DMS79 (cell line): ENCODE measurements at places on chromosomes 2 and 18.

- no peak for DNase-seq
These were observed 28.5 kb downstream of the MAL start for GRCh38 chr2:95054016-95054415.

GRCh38 chr2:177175917-177176668 lies 36.5 kb upstream of the HNRNPA3 start:
- DNase-seq = no peak

GRCh38 chr2:94759211-94759610 lies 112.0 kb upstream of the TEKT4 start:
- no peak for DNase-seq

DNA sequence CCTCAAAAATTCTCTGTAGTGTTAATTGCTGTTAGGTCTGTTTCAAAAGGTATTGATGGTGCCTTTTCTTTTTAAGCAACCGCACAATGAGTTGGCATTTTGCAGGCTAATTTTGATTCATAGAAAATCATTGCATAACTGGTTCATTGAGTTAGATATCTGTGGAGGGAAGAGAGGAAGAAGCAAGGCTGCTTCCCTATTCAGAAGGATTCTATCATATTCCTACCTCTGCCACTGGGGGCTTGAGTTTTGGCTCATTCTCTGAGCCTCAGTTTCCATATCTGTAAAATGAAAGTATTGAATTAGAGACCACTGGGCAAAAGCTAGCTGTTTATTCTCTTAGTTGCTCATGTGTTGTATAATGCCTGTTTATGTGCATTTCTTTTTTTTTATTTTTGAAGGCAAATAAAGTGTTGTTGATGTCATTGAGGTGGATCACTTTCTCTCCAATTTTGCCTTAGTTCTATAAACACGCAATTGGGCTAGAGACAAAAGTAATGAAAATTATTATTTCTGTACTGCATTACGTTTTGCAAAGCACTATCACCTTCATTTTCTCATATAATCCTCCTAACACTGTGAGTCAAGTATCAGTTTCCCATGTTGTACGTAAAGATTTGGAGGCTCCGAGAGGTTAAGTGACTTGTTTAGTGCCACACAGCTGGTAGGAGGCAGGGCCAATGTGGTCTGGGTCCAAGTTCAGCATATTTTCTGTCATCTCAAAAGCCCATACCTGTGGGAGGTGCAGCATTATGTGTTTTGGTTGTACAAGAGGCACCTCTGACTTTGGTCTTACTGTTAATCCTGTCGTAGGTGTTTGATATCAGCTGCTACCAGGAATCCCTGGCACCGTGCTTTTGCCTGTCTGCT lies 5.9 kb downstream of the TRIB2 start:
- DNase-seq = no peak

GRCh38 chr2:11781602-11782001 lies 35.2 kb downstream of the LPIN1 start:
- no peak for DNase-seq

DNA sequence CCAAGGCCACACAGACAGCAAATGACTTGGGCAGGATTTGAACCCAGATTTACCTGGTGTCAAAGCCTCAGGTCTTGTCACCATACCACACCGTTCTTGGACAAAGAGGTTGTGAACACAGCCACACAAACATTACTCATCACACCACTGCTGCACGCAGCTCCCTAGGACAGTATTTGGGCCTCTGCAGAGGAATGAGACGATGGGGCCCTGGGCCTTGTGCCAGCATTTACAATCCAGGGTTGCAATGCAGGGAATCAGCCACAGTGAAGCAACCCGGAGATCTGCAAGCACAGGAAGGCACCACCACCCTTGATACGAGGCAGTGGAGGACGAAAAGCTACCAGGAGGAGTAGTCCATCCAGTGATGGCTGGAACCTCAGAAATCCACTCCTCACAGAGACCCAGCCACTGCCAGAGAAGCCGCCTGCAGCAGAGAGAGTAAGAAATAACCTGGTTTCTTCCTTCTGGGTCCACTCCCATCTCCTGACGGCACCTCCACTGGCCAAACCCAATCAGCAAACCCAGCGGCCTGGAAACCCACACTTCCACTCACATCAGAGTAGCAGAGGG lies 3.7 kb upstream of the MTCL1 start:
- DNase-seq = no peak

DNA sequence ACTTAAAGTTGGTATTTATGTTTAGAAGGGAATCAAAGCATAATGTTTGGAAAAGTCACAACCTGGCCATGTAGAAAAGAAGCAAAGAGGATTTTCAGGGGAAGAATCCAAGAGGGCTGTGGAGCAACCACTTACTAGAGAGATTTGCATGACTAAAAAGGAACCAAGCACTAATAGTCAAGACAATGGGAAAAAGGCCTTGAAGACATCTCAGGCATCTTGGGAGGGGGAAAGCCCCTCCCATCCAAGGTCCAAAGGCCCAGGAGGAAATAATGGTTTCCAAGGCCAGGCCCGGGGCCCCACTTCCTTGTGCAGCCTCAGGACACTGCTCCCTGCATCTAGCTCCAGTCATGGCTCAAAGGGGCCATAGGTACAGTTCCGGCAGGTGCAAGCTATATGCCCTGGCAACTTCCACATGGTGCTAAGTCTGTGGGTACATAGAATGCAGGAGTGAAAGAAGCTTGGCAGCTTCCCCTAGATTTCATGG lies 128.1 kb downstream of the EIPR1 start:
- no peak for DNase-seq

DNA sequence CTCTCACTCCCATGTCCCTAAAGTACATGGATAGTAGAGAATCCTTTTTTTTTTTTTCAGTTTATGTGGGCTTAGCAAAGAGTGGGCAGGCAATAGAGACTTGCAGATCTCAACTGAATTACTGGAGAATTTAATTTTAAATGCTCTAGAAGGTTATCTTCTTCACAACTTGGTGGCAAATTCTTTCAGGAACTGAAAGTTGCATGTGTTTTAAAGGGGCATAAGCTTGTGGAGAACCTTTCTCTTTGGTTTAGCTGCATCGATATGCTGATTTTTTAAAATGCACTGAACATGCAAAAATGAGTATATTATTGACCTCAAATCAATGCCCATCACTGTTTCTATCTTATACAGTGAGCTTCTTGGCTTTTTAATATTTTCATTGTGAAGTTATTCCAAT lies 24.9 kb upstream of the GALNT3 start:
- DNase-seq = no peak

DNA sequence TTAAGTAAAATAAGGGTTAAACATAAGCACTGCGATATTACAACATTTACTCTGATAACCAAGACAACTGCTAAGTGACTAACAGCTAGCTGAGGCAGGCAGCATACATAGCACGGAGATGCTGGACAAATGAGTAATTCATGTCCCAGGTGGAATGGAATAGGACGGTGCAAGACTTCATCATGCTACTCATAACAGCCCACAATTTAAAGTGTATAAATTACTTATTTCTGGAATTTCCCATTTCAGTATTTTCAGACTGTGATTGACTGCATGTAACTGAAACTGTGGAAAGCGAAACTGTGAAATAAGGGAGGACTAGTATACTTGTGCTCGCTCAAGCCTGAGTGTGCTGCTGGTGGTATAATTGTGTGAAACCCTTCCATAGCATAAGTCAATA lies 12.9 kb downstream of the IER3IP1 start:
- DNase-seq = no peak

DNA sequence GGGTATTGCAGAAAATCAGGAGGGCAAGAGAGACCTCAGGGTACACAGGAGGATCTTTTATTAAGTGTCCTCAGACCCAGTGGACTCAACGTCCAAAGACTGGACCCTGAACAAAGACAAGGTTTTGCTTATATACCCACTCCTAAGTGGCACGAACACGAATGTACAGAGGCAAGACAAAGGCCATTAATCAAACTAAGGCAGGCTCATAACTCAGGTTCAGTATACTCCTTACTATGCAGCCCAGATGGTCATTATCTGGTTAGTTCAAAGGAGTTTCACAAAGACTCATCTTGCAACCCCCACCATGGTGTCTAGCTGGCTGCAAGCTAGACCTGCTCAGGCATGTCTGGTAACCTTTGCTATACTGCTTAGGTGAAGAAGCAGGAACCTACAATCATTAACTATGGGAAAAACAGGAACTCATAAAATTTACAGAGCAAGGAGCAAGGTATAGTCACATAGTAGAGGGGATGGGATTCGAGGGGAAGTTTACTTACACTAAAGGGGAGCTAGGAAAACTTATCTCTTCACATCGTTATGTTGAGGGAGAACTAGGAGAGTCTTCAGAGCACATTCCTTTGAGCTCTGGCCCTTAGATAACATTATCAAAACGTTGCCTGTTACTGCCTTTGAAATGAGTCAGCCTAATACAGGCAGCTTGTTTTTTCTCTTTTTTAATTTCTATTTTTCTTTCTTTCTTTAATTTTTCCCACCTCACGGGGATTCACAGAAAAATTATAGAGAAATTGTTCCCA lies 33.9 kb downstream of the SLC4A3 start:
- no peak for DNase-seq

- DNase-seq = no peak
These were observed 510.3 kb upstream of the SETBP1 start for GRCh38 chr18:44170208-44170880.

DNA sequence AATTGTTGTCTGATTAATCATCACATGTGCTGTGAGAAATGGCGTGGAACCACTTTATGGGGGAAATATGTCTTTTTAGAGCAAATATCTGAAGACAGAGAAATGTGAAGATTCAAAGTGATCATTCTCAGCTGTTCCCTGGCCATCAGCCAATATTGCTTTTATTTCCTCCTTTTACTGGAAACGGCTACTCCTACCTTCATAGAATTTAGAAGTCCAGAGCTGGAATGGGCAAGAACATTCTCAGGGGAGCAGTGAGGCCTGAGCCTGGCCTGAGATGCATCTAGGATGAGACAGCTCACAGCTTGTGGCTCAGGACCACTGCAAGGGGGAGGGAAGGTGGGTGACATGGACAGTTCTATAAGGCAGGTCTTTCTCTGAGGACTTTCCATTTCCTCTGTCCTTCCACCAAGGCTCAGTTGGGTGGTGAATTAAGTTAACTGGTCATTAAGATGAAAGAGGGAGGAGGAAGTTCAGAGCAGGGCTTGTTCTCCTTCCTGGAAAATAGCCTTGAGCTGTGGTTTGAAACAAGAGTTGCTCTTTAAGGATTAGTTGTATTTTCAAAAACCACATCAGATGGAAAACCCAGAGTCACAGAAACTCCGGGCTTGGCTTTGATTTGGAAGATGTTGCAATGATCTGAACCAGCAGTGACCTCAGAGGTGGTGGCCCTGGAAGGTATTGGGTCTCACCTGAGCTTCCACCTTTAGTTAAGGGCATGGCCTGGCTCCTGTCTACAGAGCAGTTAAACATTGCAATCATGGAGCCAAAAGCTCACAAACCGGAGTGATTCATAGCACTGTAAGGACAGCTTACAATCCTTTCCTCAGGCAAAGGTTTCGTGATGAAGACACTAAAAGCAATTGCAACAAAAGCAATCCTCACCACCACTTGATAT lies 144.3 kb downstream of the VAPA start:
- DNase-seq = no peak

DNA sequence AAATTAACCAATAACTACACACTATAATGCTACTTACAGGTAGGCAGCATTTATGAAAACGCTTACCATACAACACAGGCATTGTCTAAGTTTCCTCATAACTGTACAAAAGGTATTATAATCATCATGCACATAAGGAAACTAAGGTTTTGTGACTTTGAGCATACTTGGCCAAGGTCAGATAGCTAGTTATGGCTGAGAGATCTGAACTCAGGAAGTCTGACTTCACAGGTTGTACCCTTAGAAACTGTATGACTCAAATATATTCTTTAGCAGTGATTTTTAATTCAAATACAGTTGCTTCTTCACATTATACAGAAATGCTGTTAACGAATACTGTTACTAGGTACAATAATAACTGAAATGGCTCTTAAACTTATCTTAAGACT lies 89.3 kb downstream of the TRIP12 start:
- no peak for DNase-seq

- no peak for DNase-seq
These were observed 54.2 kb upstream of the SEMA4C start for GRCh38 chr2:96923810-96924774.

DNA sequence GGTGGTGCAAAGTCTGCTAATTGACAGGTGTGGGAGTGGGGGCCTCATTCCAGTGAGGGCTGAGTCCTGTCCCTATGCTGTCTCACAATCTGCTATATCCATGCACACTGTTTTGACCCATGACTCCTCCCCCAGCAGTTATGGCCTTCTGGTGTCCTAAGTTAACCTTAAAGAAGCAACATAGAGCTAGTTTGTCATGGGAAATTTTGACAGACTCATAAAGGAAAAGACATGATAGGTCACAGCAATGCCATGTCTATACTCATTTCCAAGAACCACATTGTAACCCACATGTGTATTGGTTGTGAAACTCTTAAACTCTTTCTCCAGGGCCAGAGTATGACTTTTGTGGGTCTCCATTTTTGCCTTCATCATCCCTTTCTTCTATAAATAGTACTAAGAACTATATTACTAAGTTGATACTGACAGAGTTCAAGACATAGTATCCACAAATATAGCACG lies 78.2 kb upstream of the SLC1A4 start:
- no peak for DNase-seq

- peak; percentile 19 for DNase-seq
These were observed 305.7 kb downstream of the DYSF start for GRCh38 chr2:71759060-71759459.

GRCh38 chr2:240412211-240412861 lies 23.1 kb upstream of the GPC1 start:
- no peak for DNase-seq

GRCh38 chr2:44906972-44907371 lies 34.5 kb upstream of the SIX3 start:
- no peak for DNase-seq
